ENCODE measurements at places on chromosomes 16 and 17.

- DNase-seq = peak; percentile 86
Observed at GRCh38 chr17:43389046-43389947, 9.5 kb upstream of the ARL4D start.

GRCh38 chr16:9090101-9090959 is 1.1 kb upstream of the HAPSTR1 start:
- DNase-seq = no peak

GRCh38 chr17:80501741-80502577 is 25.6 kb upstream of the NPTX1 start:
- DNase-seq = peak; percentile 54

DNA sequence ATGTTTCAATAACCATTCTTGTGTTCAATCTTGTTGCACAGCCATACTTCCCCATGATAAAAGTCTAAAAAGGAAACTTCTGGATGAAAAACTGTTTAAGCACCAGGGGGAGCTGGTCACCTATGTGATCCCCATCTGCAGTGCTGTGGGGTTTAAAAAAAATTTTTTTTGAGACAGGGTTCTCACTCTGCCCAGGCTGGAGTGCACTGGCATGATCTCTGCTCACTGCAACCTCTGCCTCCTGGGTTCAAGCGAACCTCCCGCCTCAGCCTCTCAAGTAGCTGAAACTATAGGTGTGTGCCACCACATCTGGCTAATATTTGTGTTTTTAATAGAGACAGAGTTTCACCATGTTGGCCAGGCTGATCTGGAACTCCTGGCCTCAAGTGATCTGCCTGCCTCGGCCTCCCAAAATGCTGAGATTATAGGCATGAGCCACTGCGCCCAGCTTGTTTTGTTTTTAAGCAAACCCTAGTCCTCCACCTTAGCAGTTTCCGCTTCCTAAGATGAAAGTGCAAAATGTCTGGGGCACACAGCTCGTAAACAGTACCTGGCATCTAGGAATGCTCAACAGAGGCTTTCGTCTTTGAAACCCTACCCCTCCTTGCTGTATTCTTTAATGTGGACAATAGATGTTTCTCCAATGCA is 25.4 kb downstream of the DNAJA2 start:
- DNase-seq = peak; percentile 52

DNA sequence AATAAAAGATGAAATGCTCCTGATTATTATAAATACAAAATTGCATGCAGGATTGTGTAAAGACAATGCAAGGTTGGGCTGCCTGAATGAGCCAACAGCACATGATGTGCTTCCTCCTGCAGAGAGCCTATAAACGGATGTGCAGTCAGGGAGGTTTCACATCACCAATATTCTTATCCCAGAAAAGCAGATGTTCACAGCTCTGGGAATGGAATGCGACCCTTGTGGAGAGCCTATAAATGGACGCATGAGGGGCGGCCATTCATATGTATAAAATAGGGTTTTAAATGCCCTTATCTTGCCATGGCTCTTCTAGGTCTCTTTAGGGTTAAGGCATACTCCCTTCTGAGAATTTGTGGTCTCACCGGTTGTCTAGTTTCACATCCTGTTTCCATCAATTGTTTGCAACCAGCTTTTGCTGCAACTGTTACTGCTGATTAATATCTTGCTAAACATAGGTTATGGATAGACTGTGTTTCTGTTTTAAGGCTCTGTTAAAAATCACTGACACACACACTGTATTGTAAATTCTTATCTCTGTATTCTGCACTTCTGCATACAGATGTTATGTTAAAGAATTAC is 31.9 kb downstream of the SLFN11 start:
- no peak for DNase-seq

- DNase-seq = no peak
Observed at GRCh38 chr17:77281904-77282367, 141.2 kb downstream of the SEC14L1 start.

- DNase-seq = peak; percentile 7
Observed at GRCh38 chr17:29177871-29178749, 2.1 kb downstream of the MYO18A start.

- DNase-seq = no peak
Observed at GRCh38 chr16:30033270-30033669, 2.2 kb upstream of the TLCD3B start.

GRCh38 chr17:51860954-51861561 is 297.5 kb downstream of the CA10 start:
- no peak for DNase-seq

DNA sequence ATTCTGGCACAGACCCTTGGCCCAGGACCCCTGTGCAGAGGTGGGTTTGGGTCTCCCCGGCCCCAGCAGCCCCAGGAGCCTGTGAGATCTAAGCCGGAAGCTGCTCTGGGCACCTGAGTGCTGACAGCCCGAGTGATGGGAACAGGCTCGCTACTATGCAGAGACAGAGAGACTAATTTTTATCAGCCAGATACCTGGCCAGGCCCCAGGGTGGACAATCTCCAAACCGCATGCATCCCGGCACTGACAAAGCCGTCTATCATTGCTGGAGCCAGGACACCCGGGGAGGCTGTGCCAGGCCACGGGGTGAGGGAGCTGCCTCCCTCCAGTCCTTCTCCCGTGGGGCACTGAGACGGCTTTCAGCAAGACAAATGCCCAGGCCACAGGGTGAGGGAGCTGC is 25.0 kb downstream of the CBFA2T3 start:
- DNase-seq = no peak

DNA sequence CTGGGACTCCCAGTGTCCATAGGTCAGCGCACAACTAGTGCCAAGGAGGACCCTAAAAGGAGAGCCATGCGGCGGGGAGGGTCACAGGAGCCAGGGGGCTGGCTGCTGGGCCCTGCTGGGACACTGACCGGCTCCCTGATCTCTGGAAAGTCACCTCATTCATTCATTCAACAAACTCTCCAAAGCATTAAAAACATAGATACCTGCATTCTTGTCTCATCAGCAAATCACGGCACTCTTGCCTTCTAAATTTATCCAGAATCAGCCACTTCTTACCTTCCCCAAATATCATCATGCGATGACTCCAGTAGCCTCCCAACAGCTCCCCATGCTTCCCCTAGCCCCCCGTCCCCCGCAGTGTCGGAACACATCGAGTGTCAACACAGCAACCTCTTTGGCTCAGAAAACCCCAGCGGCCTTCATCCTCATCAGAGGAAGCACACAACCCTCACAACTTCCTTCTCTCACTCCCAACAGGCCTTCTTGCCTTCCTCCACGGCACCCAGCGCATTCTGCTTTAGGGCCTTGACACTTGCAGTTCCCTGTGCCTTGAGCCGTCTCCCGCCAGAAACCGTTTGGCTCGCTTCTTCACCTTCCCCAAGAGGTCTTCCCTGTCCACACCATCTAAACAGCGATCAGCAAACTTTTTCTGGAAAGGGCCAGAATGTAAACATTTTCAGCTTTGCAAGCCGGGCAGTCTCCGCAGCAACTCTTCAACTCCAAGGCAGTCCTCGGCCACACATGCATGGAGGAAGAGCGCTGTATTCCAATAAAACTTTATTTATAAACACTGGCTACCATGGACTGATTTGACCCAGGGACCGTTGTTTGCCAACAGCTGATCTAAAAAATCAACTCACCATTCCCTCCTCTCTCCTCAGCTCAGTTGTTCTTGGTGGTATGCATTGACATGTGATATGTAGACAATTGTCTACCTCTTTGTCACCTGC is 119.5 kb upstream of the TNRC6C start:
- DNase-seq = no peak

- peak; percentile 11 for DNase-seq
Observed at GRCh38 chr16:65909310-65910050, 457.0 kb upstream of the CDH5 start.

- no peak for DNase-seq
Observed at GRCh38 chr16:74769586-74770190, 4.9 kb downstream of the FA2H start.

GRCh38 chr16:13660807-13661206 is 259.1 kb upstream of the ERCC4 start:
- DNase-seq = no peak

- no peak for DNase-seq
Observed at GRCh38 chr16:79162977-79163376, 437.6 kb downstream of the MAF start.

DNA sequence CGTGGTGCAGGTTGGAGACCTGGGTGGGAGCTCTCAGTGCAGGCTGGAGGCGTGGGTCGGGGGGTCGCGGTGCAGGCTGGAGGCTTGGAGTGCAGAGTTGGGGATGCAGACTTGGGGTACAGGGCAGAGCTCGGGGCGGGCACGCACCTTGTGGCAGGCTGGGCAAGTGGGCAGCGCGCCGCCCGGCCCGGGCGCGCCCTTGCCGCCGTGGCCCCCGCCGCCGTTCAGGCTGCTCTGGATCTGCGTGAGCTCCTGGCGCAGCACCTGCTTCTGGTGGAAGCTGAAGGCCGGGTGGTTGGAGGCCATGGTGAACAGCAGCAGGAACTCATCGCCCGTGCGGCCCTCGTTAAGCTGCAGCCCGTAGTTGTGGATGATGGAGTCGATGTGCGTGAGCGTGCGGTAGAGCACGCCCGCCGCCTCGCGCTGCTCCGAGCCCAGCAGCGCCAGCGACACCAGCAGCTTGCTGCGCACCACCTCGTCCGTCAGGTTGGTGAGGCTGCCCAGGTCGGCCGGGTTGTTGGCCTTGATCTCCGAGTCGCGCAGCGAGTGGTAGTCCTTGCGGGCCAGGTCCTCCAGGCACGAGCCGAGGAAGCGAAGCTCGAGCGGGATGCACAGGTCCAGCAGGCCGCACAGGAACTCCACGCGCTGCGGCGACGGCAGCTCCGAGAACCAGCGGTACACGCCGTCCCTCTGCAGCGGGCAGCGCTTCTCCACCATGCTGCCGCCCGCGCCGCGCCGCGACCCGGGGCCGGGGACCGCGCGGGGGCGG is 1.1 kb downstream of the ZCCHC14 start:
- peak; percentile 55 for DNase-seq

DNA sequence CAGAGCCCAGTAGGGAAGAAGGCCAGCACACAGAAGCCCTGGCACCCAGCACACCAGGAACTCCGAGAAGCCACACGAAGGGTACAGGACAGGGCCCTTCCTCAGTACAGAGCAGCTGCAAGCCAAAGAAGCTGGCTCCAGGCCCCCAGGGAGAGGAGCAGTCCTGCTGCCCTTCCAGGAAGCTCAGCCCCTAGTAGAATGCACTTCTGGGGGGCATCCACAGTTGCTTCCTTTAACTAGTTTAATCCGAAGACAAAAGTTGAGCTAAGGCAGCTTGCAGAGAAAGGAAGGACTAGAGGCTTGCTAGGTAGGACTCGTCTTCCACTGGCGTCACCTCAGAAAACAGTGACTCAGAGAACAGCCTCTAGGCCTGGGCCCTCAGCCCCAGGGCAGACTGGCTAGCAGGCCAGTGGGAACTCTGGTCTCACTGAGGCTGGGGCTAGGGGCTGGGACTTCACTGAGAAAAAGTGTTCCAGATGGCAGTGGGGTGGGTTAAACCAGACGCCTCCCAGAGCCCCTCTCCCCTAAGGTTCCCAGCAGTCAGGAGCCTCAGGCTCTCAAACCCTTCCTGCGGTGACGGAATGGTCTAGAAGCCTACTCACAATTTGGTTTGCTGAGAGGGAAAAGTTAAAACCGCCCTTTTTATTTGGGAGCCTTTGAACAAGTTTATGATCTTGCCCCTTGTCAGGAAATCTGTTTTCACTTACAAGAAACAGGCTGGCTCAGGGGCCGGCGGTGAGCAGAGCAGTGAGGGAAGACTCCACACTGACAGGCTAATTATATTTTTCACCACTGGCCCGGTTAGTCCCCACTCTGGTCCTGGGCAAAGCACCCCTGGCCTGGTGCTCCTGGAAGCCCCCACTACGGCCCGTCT is 41.4 kb downstream of the ACTG1 start:
- peak; percentile 61 for DNase-seq

- DNase-seq = no peak
Observed at GRCh38 chr16:9118170-9118569, 26.7 kb downstream of the HAPSTR1 start.

DNA sequence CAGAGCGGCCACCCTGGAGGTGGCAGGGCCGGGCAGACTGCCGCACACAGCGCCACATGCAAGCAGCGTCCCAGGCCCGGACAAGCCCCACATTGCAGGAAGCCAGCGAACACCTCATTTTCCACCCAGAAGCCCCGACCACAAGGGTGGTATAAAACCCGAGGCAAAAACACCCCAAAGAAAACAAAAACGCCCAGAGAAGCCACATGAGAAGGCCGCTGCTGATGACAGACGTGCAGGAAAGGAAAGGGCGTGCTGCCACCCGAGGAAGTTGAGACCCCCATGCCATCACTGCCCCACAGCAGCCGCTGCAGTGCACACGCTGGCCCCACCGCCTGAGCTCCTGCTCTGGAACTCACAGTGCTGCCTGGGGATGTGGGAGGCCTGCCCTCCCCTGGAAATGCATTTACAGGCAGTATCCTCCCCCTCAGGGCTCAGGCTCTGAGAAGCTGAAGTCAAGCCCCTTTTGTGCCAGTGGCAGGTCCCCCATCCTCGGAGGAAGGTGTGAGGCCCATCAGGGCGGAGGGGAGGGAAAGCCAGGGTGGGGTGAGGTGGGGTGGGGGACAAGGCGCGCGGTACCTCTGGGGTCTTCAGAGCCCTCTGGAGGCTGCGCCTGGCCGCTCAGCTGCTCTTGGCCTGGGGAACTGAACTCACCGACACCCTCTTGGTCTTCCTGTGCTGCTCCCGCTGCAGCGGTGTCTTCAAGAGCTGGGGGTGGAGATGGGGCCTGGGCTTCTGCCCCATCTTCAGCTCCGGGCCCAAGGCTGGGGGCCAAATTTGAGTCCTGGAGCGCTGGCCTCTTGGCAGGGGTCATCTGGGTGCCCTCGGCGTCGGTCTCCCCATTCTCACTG is 62.0 kb downstream of the IL21R start:
- no peak for DNase-seq

DNA sequence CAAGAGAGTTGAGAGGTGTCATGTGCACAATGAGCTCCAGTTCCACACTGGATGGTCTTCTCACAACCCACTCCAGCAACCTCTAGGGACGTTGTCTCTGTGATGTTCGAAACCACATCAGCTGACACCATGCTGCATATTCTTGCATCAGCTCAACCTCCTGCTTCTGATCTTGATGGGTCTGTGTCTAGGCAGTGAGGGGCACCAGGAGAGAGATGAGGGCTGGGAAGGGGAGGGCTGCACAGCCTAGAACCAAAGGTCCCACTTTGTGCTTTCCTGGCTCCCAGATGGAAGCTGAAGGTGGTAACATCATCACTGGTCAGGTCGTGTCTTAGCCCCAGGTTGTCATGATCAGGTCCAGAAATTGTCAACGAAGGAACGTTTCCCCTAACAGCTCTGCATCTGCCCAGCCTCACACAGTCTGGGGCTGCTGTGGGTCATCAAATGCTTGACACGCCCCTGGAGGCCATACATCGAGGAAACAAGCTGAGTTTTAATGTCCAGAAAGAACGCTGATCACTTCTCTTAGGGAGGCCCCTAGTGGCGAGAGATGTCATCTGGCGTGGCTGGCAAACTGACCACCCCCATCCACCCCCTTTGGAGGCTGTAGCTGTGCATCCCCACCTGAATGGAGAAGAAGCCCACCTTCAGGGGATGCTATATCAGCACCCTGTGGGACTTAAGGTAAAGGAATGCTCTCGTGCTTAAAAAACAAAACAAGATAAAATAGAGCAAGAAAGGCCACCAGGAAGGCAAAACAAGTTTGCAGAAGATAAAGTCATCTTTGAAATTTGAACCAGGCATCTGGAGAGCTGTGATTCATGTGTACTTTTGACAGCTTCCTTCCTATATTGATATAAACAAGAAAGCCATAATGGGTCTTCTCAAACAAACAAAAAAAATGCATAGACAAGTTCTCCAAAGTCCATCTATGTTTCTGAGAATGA is 58.3 kb downstream of the WIPI1 start:
- peak; percentile 81 for DNase-seq
